ENCODE measurements at places on chromosomes 3 and 15. TPM values are rescaled to one million over a fixed set of nuclear protein-coding genes. Genes with fewer than 3 reads are reported as not detected.

DNA sequence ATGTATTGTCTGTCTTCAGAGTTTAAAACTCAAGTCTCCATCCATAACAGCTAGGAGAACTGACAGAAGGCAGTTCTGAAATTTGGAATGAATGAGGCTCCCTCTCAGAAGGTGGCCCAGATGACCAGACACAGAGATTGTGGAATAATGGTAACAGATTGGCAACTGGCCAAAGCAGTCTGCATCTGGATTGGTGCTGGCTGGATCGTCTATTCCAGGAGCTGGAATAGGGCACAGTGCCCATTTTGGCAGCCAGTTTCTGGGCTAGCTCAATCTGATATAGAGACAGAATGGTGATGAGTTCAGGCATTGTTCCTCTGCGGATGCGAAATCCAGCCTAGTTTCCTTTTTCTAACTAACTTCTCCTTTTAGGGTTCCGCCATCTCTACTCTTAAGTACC is 851.7 kb downstream of the PDCD6IP start:
- H3K27me3 ChIP-seq, result no peaks in the 10 kb centered on the region
- no peak overlapping the region for H3K4me3 ChIP-seq
- no peaks in the 10 kb centered on the region for H3K4me1 ChIP-seq
- H3K27ac ChIP-seq, result no peak overlapping the region
- no peak for DNase-seq
- H3K36me3 ChIP-seq, result no peaks in the 10 kb centered on the region

GRCh38 chr3:186925826-186926225 is 4.5 kb upstream of the ST6GAL1 start:
- H3K4me1 ChIP-seq, result peaks cover 6% of the 10 kb centered on the region
- no peak for DNase-seq
- H3K27me3 ChIP-seq, result no peaks in the 10 kb centered on the region
- H3K36me3 ChIP-seq, result no peaks in the 10 kb centered on the region

GRCh38 chr15:99248000-99248715 is 1.2 kb downstream of the TTC23 start:
- peak; percentile 12 for DNase-seq
- H3K27ac ChIP-seq, result no peak overlapping the region
- no peaks in the 10 kb centered on the region for H3K36me3 ChIP-seq
- H3K4me3 ChIP-seq, result no peak overlapping the region
- H3K27me3 ChIP-seq, result no peaks in the 10 kb centered on the region
- H3K4me1 ChIP-seq, result peaks cover 28% of the 10 kb centered on the region

DNA sequence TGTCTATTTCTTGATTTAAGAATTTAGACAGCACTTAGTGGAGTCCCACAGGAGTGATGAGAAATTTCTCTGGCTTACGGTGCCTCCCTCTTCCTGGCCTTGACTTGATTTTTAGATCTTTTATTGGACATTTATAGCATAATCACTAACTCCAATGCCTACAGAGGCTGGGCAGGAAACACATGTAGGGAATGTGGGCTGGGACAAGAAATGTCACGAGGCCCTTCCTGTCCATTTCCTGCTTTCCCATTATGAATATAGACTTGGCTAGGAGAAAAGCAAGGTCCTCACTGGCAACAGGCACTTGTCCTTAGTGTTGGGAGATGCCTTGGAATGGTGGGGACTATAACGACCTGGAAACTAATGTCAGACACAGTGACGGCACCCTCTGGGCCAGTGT is 100.3 kb downstream of the MYLK start:
- no peak overlapping the region for H3K4me3 ChIP-seq
- no peaks in the 10 kb centered on the region for H3K4me1 ChIP-seq
- DNase-seq, result no peak
- no peaks in the 10 kb centered on the region for H3K27me3 ChIP-seq
- no peaks in the 10 kb centered on the region for H3K36me3 ChIP-seq
- H3K27ac ChIP-seq, result no peak overlapping the region

DNA sequence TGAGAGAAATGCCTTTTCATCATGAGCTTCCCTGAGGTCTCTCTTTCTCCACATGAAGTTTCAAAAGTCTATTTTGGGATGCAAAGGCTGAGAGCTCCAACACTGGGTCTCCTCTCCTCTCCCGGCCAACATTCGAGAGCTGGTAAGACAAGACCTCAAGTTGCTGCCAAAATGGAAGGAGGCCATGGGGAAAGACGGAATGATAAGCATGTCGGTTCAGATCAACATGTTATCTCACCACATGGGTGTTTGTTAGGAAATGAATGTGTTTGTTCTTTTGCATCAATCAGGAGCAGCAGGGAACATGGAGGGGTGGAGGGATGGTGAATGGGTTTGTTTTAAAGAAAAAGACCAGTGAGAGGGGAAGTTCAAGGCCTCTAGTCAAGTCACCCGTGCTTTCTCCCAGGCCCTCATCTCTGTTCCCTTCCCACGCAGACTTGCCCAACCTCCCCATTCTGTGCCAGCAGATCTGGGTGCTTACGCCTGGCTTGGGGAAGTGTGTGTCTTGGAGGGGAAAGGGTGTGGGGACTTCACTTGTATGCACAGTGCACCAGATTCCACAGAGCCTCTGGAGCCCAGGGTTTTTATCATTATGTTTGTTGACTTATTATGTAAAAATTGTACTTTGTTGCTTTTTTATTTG is 23.5 kb upstream of the ATP10A start:
- H3K36me3 ChIP-seq, result no peaks in the 10 kb centered on the region
- H3K27me3 ChIP-seq, result no peaks in the 10 kb centered on the region
- no peak overlapping the region for H3K4me3 ChIP-seq
- no peaks in the 10 kb centered on the region for H3K4me1 ChIP-seq
- no peak overlapping the region for H3K27ac ChIP-seq
- DNase-seq, result no peak

DNA sequence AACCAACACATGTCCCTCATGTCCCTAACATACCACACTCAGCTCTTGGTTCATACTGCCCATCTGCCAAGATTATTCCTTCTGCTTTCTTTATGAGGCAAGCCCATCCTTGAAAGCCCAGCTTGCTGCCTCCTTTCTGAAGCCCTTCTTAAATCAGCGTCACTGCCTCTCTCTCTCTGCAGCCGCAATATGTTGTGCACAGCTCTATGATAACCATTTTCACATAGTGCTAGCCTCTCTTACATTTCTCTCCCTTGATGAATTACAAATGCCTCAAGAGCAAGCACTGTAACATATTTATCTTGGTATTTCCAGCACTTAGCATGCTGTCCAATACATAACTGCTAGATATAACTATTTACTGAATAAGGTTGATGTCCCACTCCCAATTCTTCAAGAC is 86.5 kb downstream of the TNIK start:
- H3K27me3 ChIP-seq, result no peaks in the 10 kb centered on the region
- H3K4me1 ChIP-seq, result peaks cover 31% of the 10 kb centered on the region
- no peak overlapping the region for H3K4me3 ChIP-seq
- DNase-seq, result no peak
- H3K36me3 ChIP-seq, result no peaks in the 10 kb centered on the region

Gene NIPA2
- 75.8 TPM for polyA plus RNA-seq

- H3K4me3 ChIP-seq, result no peak overlapping the region
- no peak overlapping the region for H3K27ac ChIP-seq
- no peak for DNase-seq
- no peaks in the 10 kb centered on the region for H3K36me3 ChIP-seq
- no peaks in the 10 kb centered on the region for H3K4me1 ChIP-seq
Observed at GRCh38 chr3:156910022-156910421, 83.9 kb downstream of the LEKR1 start.

DNA sequence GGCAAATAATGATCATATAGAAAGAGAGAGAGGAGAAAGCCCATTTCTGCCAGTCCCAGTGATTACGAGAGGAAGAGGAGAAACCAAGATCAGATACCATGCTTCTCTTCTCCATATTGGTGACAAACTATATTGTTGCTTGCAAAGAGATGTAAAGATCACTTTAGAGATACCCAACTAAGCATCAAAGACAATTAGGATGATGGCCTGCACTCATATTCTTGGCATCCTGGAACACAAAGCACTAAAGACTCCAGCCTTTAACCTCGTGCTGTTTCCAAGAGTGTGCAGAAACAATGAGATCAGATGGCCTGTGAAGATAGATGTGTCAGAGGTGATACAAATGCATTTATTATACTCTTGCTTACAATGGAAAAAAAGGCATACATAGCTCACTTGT is 170.7 kb upstream of the TP63 start:
- no peak overlapping the region for H3K4me3 ChIP-seq
- no peak overlapping the region for H3K27ac ChIP-seq

Gene NOX5
- not detected for polyA plus RNA-seq

Gene GOLGA8K
- 3.2 TPM for polyA plus RNA-seq

GRCh38 chr3:149523512-149524299 is 49.2 kb downstream of the TM4SF4 start:
- no peak overlapping the region for H3K4me3 ChIP-seq
- H3K27ac ChIP-seq, result no peak overlapping the region
- peaks cover 4% of the 10 kb centered on the region for H3K27me3 ChIP-seq
- no peak for DNase-seq
- H3K36me3 ChIP-seq, result no peaks in the 10 kb centered on the region

Gene CXCR6
- not detected for polyA plus RNA-seq

Gene RBP2
- not detected for polyA plus RNA-seq

GRCh38 chr15:57923750-57924149 is 141.8 kb downstream of the ALDH1A2 start:
- no peaks in the 10 kb centered on the region for H3K4me1 ChIP-seq
- no peaks in the 10 kb centered on the region for H3K36me3 ChIP-seq
- H3K27ac ChIP-seq, result no peak overlapping the region
- H3K4me3 ChIP-seq, result no peak overlapping the region
- H3K27me3 ChIP-seq, result no peaks in the 10 kb centered on the region

DNA sequence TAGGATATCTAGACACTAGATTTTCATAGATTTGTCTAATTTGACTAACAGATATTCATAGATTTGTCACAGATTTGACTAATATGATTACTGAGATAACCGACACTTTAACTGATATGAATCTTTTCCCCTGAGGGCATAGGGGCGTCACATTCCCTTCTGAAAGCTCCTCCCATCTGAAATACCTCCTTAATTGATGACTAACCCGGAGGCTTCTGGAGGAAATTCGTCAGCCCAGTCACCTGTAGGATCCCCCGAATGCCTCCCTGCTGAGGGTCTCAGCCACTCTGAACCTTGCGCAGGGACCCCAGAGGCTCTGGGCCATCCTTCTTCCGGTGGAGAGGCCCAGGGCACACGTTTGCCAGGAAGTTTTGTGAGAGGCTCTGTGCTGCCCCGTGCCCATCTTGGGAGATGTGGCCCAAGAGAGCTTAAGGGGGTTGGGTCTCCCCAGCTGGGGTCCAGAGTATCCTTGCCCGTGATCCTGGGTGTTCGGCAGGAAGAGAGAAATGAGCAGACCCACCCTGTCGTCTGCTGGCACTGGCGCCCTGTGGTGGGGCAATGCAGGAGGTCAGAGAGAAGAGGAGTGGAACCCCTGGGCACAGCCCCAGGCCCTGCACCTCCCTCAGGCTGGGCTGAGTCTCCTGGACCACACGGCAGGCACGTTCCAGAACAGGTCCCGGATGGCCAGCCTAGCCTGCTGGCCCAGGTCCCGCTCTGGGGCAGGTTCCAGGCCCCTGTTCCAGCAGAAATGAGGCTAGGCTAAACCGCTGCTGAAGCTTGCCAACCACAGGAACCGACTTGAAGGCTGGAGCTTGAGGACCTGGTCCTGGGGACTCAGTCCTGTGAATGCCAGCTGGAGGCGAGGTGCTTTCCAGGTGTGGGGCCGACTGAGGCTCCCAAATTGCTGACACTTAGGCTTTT is 1.7 kb downstream of the PLA2G4D start:
- no peak overlapping the region for H3K4me3 ChIP-seq
- no peaks in the 10 kb centered on the region for H3K4me1 ChIP-seq
- no peak for DNase-seq
- no peak overlapping the region for H3K27ac ChIP-seq
- H3K36me3 ChIP-seq, result no peaks in the 10 kb centered on the region
- H3K27me3 ChIP-seq, result no peaks in the 10 kb centered on the region

DNA sequence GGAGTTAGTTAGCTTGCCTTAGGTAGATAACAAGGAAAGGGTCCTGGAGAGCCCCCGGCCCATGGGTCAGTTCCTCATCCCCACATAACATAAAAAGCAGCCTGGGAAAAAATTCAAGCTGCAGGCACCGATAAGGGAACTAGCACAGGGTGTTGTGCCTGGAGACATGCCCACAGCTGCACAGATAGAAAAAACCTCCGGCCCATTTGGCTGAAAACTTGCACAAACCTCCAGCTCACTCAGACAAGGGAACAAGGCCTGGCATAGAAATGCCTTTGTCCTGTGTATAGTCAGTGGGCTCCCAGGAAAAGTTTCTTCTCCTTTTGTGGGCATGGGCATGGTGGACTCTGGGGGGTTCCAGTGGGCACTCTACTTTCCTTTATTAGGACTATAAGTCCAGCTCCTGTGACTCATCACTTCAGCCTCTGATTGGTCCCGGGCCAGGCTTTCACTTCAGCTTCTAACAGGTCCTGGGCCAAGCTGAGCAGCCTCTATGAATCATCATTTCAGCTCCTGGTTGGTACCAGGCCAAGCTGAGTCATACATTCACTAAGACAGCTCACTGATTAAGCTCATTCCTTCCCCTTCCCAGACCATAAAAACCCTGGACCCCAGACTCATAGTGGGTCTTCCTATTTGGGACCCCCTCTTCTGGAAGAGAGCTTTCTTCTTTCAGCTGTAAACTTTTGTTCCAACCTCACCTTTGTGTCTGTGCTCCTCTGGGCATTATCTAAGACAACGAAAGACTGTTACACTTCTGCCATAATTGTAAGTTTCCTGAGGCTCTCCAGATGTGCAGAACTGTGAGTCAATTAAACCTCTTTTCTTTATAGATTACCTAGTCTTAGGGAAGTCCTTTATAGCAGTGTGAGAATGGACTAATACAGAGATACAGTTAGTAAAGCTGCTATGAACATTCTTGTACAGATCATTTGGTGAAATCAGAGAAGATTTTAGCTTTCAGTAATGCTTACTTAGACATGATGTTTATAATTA is 348.0 kb upstream of the DPPA4 start:
- H3K4me1 ChIP-seq, result no peaks in the 10 kb centered on the region
- DNase-seq, result no peak
- H3K4me3 ChIP-seq, result no peak overlapping the region
- no peaks in the 10 kb centered on the region for H3K36me3 ChIP-seq
- H3K27ac ChIP-seq, result no peak overlapping the region
- no peaks in the 10 kb centered on the region for H3K27me3 ChIP-seq

DNA sequence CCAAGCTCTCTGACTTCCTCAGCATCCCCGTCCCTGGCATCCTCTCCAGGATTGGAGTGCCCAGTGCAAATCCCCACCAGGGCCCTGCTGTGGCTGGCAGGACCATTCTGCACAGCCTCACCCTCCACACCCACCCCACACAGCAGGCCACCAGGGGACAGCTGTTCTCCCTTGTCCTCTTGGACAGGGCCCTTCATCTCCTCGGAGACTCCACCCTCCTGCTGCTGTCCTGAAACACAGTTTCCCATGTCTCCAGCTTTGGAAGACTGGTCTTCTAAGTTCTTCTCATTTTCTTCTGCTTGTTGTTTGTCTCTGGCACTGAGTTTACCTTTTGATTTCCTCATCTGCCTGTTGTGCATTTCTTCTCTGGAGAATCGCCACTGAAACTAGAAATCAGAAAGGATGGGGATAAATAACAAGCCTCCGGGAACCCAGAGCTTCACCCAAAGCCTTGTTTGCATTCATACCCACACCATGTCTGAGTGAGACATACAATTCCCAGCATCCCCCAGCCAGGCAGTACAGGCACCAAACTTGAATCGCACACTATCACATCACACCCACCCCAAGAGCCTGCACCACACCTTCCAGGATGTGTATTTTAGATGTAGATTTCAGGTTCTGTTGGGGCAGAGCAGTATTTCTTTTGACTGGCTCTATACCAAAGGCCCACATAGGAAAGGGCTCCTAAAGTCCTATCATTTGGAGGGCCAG is 52.0 kb downstream of the OXNAD1 start:
- DNase-seq, result no peak
- H3K36me3 ChIP-seq, result peaks cover 88% of the 10 kb centered on the region
- no peak overlapping the region for H3K27ac ChIP-seq

Gene CMC1
- 6.7 TPM for polyA plus RNA-seq

- H3K36me3 ChIP-seq, result no peaks in the 10 kb centered on the region
- H3K27me3 ChIP-seq, result no peaks in the 10 kb centered on the region
- H3K4me1 ChIP-seq, result no peaks in the 10 kb centered on the region
Observed at GRCh38 chr15:99722406-99722805, 10.8 kb downstream of the LYSMD4 start.

Measured in CD14-positive monocyte (primary cell).